Activated CD4-positive, alpha-beta T cell treated with anti-CD3 and anti-CD28 coated beads, Interleukin-2, amount 50 U/mL, for 1 hour (primary cell): ENCODE measurements at places on chromosomes 4 and X.

GRCh38 chrX:39730662-39731329 is 367.0 kb downstream of the BCOR start:
- peak; percentile 51 for DNase-seq

GRCh38 chr4:16860516-16860915 is 37.9 kb downstream of the LDB2 start:
- no peak for DNase-seq

DNA sequence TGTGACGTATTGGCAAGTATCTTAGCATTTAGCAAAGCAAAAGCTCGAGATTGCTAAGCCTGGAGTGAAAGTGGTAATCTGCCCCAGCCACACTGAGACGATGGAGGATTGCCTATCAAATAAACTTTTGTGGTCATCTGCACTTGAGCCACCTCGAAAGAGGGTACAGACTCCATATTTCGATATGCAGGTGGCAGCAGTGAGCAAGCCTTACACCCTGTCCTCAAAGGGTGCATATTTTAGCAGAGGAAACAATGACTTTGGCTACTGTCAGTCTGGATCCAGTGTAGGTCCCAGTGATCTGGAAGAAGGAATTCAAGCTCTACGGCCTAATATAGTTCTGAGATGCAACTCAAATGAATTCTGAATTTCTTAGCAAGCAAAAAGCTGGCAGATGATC is 153.9 kb downstream of the ATG4A start:
- no peak for DNase-seq

- DNase-seq, result no peak
These were observed 94.7 kb upstream of the SRD5A3 start for GRCh38 chr4:55251342-55251741.

GRCh38 chr4:118941149-118941548 is 52.5 kb downstream of the SYNPO2 start:
- no peak for DNase-seq

DNA sequence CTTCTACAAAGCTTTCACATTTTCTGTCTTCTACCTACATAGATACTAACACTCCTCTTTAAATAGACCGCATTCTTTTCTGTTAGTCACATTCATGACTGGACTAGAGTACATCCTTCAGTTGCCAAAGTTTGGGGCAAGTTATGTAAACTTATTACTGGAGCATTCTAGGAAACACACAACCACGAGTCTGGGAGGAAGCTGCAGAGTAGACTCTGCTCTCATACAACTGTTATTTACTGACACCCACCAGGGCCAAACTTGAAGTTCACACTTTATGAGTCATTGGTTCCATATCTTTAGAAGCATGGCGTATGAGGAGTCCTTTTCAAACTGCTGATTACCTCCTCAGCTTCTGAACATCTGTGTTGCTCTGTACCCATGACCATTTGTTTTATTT is 87.0 kb downstream of the RNF150 start:
- DNase-seq, result no peak

DNA sequence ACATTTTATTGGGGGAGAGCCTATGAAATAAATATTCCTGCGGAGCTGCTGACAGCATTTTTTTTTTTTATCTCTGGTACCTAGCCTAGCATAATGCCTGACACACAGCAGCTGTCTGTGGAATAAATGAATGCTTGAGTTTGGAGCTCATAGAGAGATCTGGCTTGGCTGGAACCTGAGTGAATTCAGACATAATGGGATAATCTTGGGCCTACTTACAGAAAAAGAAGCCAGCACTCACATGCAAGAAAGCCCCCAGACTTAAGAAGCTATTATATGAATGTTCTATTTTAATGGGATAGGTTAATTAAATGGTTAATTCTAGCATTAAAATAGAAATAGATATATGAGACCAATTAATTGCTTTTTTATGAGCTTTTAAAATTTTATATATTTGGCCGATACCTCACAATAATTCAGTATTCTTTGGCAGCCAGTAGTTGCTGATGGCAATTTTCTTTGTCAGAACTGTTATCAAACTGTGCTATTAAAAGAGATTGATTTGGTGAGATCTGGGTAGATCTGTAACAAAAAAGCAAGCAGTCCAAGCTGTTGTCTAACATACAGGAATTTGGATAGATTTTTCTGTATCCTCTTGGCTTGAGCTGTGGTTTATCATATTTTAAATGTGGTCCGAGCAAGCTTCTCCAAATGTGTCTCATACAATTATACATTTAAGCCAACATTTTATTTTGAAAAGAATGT is 654.2 kb downstream of the PCDH7 start:
- no peak for DNase-seq

- no peak for DNase-seq
These were observed 53.9 kb downstream of the VGLL1 start for GRCh38 chrX:136585960-136586359.

DNA sequence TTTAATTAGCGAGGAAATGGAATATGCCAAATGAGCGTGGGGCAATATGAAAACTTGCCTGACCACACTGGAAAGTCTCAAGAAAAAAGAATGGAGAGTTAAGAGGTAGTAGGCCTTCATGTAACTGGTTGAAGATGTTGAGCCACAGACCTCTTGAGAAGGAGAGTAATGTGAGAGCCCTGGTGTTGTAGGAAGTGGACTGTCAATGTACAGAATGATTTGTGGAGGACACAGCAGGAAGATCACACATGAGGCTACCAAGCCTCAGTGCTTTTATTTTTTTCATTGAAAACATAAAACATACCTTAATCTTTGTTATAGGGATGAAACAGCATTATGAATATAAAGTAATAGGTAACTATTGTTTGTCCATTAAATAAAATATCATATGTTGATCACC is 331.6 kb downstream of the UNC5C start:
- no peak for DNase-seq

- no peak for DNase-seq
These were observed 51.2 kb upstream of the TLR3 start for GRCh38 chr4:186017801-186018200.

GRCh38 chrX:16796298-16796697 is 10.0 kb downstream of the TXLNG start:
- DNase-seq, result no peak

GRCh38 chrX:153960077-153960476 is 11.5 kb downstream of the HCFC1 start:
- DNase-seq, result no peak

DNA sequence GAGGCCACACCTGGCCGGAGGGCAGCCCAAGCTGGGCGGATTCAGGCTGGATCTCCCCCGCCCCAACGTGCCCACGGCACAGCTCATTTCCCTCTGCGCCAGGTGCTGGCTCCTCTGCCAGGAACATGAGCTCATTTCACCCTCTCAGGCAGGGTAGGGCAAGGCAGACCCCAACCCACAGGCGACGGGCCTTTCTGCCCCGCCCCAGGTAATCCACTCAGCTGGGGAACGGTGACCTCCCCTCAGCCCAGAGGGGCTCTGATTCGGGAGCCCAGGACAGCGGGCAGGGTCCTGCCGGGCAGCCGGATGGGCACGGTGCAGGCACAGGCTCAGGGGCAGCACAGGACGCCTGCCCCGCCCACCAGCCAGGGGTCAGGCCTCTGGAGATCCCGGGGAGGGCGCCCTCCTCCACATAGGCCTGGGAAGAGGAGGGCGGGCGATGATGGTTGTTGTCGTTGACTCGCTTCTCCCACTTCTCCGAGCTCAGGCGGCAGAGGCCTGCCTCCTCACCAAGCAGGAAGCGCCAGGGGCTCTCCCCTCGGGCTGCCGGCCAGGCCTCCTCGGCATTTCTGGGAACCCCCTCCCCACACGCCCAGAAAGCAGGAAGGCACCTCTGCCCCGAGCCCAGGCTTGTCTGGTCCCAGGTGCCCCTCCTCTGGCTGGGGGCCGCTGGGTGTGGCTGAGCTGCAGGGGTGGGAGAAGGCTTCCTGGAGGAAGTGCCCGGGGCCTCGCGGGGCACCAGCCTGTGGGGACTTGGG is 31.1 kb downstream of the TACC3 start:
- no peak for DNase-seq

- DNase-seq, result no peak
These were observed 201.3 kb upstream of the CPEB2 start for GRCh38 chr4:14800977-14801376.

- no peak for DNase-seq
These were observed 195.1 kb upstream of the EDNRA start for GRCh38 chr4:147285751-147286150.

DNA sequence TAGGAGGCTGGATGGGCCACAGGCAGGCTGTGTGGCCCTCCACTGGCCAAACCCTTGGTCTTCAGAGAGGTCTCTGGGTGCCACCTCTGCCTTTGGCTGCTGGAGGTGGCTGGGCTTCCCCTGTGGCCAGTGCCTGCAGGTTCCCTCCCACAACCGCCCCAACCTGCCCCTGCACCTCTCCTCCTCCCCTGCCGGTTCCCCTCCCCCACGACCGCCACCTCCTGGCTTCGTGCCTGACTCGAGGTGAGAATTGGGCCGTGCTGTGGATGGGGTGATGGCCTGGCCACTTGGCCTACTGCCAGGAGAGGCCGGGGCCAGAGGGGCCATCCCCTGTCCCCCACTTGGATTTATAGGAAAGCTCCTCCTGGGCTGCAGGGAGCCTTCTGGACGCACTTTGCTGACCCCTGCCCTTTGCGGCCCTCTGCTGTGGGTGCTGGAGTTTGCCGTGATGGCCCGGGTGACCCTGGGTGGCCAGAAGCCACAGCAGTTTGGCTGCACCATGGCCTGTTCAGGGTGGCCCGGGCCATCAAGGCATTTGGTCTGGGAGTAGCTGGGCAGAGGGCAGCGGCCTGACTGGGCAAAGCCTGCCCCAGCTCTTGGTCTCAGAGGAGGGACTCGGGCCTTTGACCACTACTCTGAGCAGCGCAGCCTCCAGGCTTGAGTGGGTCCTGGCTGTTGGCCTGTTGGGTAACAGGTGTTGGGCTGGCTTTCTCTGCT is 3.8 kb downstream of the NAT8L start:
- no peak for DNase-seq

DNA sequence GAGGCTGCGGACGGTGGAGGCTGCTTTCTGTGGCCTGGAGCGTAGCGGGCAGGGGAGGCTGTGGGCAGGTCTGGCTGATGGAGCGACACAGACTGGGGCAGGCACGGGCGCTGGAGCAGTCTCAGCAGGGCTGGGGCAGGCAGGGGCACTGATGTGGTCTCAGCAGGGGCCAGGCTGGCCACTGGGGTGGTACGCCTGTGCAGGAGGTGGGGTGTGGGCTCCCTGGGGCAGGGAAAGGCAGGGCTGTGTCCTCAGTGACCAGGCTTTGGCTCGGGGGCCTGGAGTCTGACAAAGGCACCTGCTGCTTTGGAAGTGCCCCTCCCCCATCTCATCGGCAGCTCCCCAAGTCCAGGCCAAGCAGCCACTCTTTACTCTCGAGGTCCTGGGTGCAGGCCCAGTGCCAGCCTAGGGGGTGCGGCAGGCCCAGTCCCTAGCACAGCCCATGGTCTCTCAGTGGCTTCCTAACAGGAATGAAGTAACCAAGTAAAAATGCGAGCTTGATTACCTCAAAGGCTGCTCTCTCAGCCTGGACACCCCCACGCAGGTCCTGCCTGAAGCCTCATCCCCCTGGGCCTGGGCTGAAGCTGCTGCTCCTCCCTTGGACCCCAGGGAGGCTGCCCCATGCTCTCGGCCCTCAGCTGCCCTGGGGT is 55.5 kb downstream of the ADRA2C start:
- DNase-seq, result no peak

- DNase-seq, result no peak
These were observed 215.7 kb upstream of the NEIL3 start for GRCh38 chr4:177093964-177094363.

GRCh38 chr4:7924163-7924562 is 15.5 kb downstream of the AFAP1 start:
- DNase-seq, result no peak

DNA sequence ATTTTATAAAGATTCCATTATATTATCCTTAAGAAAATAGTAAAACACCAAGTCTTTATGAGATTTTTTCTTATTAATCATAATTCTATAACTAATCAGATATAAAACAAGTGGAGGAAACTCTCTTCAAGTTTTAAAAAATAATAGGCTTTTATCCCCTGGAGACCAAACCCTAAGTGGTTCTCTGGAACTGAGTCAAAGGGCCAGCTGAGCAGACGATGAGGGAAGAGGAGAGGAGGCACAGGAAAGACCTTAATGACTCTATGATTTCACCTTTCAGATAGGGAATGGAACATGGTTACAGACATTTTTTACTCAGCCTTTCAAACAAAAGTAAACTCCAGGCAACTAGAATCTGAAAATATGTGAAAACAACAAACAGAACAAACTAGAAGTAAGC is 201.8 kb downstream of the SLC39A8 start:
- no peak for DNase-seq

- no peak for DNase-seq
These were observed 16.5 kb upstream of the SMIM14 start for GRCh38 chr4:39655211-39655610.

DNA sequence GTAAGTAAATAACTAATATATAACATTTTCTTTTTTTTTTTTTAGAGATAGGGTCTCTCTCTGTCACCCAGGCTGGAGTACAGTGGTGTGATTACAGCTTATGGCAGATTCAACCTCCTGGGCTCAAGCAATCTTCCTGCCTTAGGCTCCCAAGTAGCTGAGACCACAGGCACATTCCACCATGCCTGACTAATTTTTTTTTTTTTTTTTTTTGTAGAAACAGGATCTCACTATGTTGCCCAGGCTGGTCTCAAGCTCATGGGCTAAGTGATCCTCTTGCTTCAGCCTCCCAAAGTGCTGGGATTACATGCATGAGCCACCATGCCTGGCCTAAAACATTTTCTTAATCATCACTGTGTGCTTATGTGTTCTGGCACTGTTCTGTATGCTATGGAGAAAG is 32.8 kb downstream of the MGARP start:
- no peak for DNase-seq

DNA sequence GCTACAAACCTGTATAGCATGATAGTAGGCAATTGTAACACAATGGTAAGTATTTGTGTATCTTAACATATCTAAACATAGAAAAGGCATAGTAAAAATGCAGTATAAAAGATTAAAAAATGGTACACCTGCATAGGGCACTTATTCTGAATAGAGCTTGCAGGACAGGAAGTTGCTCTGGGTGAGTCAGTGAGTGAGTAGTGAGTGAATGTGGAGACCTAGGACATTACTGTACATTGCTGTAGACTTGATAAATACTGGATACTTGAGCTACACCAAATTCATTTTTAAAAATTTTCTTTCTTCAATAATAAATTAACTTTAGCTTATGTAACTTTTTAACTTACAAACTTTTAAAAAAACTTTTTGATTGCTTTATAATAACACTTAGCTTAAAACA is 68.2 kb upstream of the MAML3 start:
- no peak for DNase-seq
